Activated B cell treated with CpG ODN at 0.5 μM for 24 hours (primary cell): ENCODE measurements at places on chromosomes 2 and 18. TPM values are rescaled to one million over a fixed set of nuclear protein-coding genes. Genes with fewer than 3 reads are reported as not detected.

GRCh38 chr2:233369897-233370685 is 15.8 kb downstream of the DGKD start:
- no peak for DNase-seq

GRCh38 chr18:79868168-79868784 is 70.5 kb downstream of the KCNG2 start:
- DNase-seq: no peak

DNA sequence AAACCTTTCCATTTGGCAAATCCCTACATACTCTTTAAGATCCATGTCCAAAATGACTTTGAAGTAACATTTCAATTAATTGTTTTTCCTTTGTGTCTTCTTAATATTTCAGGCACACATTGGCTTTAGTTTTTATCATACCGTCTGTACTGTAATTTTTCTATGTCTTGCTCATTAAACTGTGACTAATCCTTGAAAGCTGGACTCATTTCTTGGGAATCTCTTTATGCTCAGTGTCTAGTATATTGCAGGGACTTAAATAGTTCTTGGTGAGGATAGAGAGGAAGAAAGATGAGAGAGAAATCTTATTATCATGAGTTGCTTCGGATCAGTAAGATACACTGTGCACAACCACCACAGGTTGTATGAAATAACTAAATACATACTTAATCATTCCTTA is 448.3 kb upstream of the ST6GAL2 start:
- DNase-seq: no peak

Gene GALR1
- total RNA-seq: not detected in 2 replicates

GRCh38 chr2:46800218-46800617 is 115.4 kb downstream of the MCFD2 start:
- no peak for DNase-seq

GRCh38 chr18:7338846-7339245 is 108.0 kb downstream of the LRRC30 start:
- DNase-seq: no peak

- DNase-seq: no peak
Observed at GRCh38 chr2:232432598-232433184, 23.3 kb upstream of the ALPI start.

DNA sequence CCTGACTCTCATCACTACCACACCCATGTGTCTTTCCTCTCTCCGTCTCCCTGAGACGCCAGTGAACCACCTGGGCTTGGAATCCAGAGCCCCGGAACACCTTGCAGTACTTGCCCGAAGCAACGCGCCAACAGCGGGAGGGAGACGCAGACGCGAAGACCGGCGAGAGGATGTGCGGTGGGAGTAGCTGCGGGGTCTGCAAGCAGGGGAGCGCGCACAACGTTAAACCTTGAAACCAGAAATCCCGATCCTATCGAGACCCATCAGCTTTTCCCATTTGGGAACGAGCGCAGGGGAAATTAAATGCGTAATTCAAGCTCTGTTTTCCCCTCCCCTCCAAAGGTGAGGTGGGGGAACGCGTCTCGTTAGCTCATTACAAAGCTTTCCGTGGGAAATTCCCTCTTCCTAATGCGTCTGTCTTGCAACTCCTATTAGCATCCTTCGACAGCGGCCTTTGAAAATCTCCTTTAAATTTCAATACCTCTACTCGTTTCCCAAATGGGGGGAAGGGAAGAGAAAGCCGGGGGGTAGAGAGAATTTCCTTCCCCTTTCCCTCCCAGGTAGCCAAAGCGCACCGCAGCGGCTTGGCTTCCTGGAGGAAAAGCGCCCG is 421 bp upstream of the CNTNAP5 start:
- DNase-seq: no peak

DNA sequence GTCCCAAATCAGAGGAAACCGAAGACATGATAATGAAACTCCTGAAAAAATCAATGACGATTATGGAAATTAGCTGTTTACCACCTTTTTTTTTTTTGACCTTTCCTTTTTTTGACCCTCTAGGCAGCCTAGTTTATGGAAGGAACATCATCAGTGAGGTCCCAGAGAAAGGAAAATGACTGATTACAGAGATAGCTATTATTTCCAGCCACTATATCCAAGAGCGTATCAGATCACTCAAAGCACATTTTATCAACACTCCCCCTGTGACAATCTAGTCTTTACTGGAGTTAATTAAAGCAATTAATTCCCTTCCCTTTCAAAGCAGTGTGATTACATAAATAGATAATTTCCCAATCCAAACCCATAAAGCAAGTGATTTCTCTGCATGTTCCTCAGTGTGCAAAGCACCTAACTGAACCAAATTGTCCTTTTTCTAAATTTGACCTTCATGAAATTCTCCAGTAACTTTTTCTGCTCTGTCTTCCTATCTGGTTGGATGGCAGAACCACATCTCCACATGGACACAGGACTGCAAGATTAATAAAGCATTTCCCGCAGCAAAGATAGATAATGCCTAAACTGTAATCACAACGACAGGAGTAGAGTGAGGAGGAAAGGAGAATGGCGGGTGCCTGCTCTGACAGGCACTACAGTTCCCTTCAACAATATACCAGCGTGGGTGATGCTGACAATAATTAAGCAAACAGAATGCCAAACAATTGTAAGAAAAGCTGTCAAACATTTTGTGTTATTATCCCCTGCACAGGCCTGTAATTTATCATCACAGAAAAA is 194.4 kb downstream of the SLC8A1 start:
- no peak for DNase-seq

DNA sequence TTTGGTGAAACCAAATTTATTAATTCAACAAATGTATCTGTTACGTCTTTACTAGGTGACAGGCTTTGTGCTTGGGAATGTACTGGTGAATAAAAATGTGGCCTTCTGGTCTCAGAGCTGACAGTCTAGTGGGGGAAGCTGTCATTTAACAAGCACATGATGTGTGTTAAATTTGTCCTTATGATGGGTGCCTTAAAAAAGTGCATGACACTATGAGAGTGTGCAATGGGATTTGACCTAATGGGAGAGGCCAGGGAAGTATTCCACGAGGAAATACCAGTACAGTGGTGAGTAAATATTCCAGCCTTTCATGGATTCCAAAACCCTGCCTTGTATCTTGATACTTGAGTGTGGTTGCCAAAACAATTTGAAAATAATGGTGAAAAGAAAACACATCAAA is 308.9 kb downstream of the PLCL1 start:
- DNase-seq: no peak

DNA sequence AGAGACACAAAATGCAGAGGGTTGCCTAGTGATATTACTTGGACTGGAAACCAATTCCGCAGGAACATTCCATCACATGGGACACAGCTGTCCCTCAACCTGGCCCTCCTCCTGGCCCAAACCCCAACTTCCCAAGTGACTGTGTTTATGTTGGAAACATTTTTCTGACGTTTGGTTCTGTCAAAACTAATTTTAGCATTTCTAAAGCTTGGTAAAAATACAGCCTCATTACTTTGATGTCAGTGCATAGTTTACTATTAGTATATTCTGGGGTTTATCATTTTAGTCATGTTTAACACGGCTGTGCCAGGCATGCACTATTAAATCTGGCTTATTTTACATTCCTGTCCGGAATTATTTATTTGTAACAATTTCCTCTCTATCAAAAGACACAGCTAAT is 69.9 kb downstream of the GLI2 start:
- DNase-seq: no peak

- DNase-seq: no peak
Observed at GRCh38 chr18:14907420-14907819, 159.4 kb downstream of the ANKRD30B start.

DNA sequence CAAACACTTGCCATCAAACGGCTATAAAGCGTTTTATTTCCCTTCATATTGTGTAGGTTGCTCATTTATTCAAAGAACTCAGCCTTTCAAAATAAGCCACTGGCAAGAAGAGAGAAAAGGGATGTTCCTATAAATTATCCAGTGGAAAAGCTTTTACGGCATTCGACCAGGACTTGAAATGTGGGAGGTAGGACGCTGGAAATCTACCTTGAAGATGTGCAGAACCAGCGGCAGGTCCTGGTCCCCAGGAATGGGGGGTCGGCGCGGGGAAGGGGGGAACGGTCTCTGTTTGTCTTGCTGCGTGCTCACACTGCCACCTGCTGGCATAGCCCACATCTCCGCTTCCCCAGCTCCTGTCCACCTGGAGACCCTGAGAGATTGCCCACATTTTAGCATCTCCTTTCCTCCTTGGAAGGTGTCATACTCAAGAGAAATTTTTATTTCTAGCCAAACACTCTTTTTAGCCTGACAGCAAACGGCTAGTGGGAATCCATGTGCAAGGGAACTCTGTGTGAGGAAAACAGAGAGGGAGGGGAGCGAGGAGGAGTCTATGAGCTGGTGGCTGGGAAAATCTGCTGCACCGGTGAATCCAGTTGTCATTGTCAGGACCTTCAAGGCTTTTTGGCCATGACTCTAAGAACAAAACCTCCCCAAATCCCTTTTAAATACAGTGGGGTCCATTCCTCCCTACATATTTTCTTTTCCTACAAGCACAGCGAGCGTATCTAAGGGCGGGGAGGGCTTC is 349.0 kb upstream of the PKDCC start:
- DNase-seq: no peak

DNA sequence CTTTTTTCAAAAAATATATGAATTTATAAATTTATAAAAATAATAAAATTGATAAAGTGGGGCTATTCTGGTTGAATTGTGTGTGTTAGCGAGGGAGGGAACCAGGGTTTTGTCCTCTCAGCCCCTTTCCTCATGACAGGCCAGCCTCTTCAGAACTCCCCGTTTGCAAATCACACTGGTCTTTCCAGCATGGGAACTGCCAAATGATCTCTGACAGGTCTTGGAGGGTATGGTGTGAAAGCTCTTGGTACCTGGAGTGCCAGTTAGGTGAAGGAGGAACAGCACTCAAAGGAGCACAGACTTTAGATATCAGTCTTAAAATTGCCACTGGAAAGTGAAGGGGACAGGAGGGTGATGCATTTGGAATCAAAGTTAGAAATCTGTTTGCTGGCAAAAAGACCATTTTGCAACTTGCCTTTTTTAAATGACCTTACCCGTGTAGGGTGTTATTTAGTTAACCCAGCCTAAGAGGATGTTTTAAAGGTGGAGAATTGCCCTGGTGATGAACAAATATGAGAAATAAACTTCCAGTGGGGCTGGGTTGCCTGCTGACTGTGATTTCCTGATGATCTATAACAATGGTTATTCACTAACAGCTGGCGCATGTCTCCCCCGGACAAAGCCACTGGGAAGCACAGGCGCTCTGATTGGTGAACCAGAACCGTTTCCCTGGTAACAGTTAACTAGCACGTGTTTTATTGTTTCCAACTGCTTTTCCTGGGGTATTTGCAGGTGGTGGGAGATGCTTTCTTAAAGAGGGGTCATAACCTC is 85.3 kb upstream of the EFEMP1 start:
- DNase-seq: no peak

DNA sequence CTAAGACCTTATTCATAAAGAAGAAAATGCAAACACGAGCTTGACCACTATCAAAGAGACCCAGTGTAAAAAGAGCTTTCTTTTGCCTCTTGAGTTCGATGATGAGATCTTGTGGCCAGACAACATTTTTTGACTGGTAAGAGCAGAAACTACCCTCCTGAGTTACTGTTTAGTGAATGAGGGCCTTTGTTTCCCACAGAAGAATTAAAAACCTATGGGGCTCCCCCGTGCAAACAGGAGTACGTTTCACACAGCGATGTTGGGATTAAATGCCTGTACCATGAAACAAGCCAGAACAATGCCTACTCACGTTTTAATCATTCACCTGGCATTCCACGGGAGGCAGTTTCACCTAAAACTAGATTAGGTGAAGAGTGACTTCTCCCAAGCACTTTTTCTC is 36.0 kb downstream of the MYCN start:
- DNase-seq: no peak

DNA sequence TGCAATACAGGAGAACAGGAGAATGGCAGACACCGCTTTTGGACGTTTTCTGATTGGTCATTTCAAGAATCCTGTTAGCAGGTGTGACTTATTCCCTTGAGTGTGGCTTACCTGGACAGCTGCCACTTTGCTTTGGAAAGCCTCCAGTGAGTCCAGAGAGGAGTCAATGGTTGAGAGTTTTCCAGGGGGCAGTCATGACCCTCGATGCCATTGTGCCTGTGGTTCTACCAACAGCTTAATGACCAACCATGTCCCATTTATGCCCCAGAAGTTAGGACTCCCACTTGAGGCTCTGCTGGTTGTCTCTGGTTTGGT is 12.4 kb downstream of the IGFBP2 start:
- DNase-seq: no peak

DNA sequence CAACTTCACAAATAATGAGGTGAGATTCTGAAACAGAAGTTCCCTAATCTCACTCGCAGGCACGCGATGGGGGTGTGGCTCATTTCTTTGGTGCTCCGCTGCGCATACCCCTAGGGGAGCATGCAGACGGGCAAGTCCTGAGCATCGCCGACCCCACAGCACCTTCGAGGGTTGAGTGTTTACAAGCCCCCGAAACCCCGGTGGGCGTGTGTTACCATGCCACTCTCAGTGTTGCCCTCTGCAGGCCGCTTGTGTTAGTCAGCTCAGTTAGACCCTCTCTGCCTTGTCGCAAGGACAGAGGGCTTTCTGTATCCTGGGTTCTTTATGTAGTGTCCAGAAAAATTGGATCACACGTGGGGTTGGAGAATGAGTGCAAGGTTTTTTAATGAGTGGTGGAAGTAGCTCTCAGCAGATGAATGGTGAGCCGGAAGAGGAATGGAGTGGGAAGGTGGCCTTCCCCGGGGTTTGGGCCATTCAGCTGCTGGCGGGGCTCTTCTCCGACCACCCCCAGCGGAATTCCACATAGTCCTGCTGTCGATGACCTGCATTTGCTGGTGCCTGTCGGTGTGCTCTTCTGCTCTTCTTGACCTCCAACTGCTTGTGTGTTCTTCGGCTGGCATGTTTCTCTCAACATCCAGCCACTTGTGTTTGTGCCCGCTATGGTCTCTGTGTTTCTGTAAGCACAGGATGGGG is 191.3 kb downstream of the RPRM start:
- DNase-seq: no peak

GRCh38 chr2:232983669-232984140 is 29.4 kb downstream of the NGEF start:
- no peak for DNase-seq

Gene C2orf66
- not detected in 2 replicates for total RNA-seq

- DNase-seq: no peak
Observed at GRCh38 chr2:162211732-162212131, 31.5 kb downstream of the FAP start.

- DNase-seq: no peak
Observed at GRCh38 chr2:169897834-169898233, 70.6 kb downstream of the UBR3 start.

Gene SLC9A4
- 0.05 and 0.11 TPM in 2 replicates for total RNA-seq

DNA sequence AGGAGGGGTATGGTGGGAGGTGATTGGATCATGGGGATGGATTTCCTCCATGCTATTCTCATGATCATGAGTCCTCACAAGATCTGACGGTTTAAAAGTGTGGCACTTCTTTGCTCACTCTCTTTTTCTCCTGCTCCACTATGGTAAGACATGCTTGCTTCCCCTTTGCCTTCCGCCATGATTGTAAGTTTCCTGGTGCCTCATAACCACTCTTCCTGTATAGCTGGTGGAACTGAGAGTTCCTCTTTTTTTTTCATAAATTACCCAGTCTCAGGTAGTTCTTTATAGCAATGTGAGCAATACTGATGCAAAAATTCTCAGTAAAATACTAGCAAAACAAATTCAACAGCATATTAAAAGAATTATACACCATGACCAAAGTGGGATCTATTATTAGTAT is 728.5 kb upstream of the SLC8A1 start:
- no peak for DNase-seq

GRCh38 chr2:44245083-44245861 is 30.0 kb upstream of the SLC3A1 start:
- DNase-seq: no peak
